ENCODE measurements at places on chromosomes 16 and 17.

GRCh38 chr17:80463784-80464400 lies 12.5 kb downstream of the NPTX1 start:
- no peak for DNase-seq

GRCh38 chr17:63124536-63124935 lies 158.5 kb downstream of the TANC2 start:
- DNase-seq = no peak

- no peak for DNase-seq
Measured at GRCh38 chr17:35752945-35753764, at the start of gene GAS2L2. GAS2L2 (minus strand) TSS chr17:35753239; CDS start chr17:35752850, 389 bp downstream.

- no peak for DNase-seq
Measured at GRCh38 chr17:74831444-74832146, 28.1 kb downstream of the GRIN2C start.

- DNase-seq = no peak
Measured at GRCh38 chr16:57911743-57912142, 59.2 kb downstream of the CNGB1 start.

GRCh38 chr17:48002266-48002915 lies 31.5 kb downstream of the CDK5RAP3 start:
- peak; percentile 13 for DNase-seq

DNA sequence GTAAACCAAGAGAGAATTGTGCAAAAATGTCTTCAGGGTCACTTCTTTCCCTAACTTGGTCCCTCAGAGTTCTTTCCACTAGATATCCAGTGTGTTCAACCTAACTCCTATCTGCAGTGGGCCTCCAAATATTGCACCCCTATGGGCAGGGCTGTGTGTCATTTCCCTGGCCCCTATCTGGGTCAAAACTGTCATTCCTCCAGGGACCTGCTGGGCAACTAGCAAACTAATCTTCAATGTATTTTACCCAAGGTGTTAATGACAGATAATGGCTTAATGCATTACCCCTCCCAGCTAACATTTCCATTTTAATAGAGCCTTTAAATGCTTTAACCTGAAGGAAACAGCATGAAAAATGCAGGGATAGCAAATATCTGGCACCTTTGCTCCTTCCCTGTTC lies 25.8 kb upstream of the SKAP1 start:
- no peak for DNase-seq

DNA sequence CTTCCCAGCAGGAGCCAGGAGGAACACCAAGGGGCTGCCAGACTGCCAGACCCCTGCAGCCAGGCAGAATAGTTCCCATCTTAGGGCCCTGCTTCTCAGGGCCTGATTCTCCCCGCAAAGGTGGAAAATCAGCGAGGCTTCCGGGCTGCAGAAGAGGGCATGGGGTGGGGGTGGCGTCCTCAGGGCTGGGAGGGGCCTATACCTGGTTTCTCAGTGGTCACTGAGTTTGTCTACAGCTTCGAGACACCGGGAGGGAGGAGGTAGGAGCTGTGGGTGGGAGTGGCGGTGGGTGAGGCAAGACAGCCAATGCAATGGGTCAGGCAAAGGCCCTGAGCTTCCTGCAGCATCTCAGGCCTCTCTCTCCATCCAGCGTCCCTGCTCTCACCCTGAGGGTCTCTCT lies 14.3 kb downstream of the LRRC75A start:
- no peak for DNase-seq

- peak; percentile 79 for DNase-seq
Measured at GRCh38 chr17:1455291-1455796, 688 bp downstream of the CRK start.

GRCh38 chr17:3993493-3994220 lies 29.4 kb upstream of the ATP2A3 start:
- DNase-seq = no peak

GRCh38 chr17:40992666-40993065 lies 1.3 kb downstream of the KRTAP3-3 start:
- DNase-seq = no peak

GRCh38 chr16:4933433-4933832 lies 3.5 kb downstream of the PPL start:
- DNase-seq = no peak

DNA sequence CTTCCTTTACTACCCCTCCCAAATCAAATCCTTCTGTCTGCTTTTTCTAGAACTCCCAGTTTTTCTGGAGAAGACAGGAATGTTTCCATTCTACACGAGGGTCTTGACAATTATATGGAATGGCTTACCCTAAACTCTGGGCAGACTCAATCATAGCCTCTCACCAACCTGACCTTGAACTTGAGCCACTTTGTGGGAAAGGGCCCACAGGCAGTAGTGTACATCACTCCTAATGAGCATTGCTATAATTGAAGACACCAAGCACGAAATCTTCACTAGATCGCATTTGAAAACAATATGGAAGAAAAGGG lies 1.6 kb upstream of the HOXB13 start:
- DNase-seq = no peak

DNA sequence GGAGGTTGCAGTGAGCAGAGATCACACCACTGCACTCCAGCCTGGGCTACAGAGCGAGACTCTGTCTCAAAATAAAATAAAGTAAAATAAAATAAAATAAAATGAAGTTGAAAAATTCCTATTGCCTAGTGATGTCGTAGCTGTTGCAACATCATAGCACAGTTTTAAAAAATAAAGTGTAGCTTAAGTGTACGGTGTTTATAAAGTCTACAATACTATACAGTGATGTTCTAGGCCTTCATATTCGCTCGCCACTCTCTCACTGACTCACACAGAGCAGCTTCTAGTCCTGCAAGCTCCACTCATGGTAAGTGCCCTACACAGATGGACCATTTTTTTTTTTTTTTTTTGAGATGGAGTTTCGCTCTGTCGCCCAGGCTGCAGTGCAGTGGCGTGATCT lies 43.5 kb upstream of the MNT start:
- no peak for DNase-seq

GRCh38 chr17:37614391-37614790 lies 5.2 kb upstream of the SYNRG start:
- no peak for DNase-seq

DNA sequence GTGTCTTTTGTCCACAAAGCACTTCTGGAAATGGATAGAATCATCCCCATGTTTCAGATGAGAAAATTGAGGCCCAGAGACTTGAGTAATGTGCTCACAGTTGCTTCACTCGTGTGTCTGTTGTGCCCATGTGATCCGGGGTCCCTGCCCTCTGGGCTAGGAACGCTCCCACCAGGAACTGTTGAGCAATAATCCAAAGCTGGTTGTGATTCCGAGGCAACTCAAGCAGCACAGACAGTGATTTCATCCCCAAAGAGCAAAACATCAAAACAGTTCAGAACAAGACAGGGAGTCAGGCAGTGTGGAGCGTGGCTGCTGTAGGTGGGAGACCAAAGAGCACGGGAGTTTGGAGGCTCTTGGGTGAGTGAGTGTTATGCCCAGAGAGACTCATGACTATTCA lies 205.0 kb upstream of the ASIC2 start:
- no peak for DNase-seq

DNA sequence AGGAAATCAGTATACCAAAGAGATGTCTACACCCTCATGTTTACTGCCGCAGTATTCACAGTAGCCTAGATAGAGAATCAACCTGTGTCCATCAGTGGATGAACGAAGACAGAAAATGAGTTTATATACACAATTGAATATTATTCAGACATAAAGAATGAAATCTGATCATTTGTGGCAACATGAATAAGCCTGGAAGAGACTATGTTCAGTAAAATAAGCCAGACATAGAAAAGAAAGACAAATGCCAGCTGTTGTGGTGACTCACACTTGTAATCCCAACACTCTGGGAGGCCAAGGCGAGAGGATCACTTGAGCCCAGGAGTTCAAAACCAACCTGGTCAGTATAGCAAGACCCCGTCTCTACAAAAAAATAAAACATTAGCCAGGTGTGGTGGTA lies 16.1 kb downstream of the NUDT16L1 start:
- DNase-seq = no peak

DNA sequence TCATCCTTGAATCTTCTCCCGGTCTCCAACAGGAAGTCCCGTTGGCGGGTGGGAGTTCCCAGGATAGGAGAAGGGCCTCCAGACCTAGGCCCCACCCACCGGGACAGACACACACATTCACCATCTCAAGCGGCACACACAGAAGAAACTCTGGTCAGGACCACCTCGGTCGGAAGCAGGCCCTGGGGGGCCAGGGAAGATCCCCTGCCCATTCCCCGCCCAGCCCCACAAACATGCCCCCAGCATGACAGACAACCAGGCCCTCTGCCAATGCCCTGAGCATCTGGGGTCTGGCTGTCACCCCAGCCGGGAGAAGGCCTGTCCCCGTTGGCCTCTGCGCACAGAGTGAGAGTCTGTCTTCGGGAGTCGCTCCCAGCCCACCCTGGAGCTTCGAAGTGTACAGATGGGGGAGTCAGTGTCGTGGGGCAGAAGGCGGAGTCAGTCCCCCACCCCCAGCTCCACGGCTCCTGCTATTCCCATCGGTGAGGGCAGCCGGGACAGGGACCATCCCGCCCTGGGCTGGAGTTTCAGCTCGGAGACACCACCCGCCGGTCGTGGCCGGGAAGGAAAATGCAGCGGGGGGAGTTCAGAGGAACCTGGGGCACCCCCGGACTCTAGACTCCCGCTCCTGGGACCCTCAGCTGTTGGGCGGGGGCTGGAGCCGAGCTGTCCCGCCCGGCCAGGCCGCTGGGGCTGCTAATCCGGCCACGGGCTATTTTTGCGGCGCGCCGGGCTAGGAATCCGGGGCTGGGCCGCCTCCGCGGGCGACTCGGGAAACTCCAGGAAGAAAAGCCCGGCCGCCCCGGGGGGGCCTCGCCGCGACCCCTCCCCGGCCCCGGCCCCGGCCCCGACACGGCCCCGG lies 660 bp downstream of the RHBDF1 start:
- no peak for DNase-seq

DNA sequence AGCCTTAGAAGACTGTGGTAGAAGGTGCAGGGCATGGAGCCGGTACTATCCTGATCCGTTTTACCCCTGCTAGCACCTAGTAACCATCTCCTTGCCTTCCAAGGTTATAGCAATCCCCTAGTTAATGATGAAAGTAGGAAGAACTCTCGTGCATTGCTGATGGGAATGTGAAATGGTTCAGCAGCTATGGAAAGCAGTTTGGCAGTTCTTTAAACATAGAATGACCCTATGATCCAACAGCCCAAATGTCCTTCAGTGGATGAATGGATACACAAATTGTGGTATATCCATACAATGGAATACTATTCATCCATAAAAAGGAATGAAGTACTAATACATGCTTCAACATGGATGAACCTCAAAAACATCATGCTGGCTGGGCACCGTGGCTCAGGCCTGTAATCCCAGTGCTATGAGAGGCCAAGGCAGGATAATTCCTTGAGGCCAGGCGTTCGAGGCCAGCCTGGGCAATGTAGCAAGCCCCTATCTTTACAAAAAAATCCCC lies 6.2 kb upstream of the SRCIN1 start:
- no peak for DNase-seq

- DNase-seq = no peak
Measured at GRCh38 chr17:74373838-74374606, 6.7 kb downstream of the GPR142 start.

All from bone marrow (tissue), 2 donors.